ENCODE measurements at places on chromosomes 2 and 18. TPM values are rescaled to one million over a fixed set of nuclear protein-coding genes. Genes with fewer than 3 reads are reported as not detected.

Gene RGPD3
- 0.07 TPM for total RNA-seq

Gene MAPRE3
- 6.2 TPM for total RNA-seq

Gene DSG1
- not detected for total RNA-seq

GRCh38 chr2:31271851-31272267 is 37.9 kb downstream of the EHD3 start:
- H3K27me3 ChIP-seq = no peaks in the 10 kb centered on the region
- no peak for DNase-seq
- H3K4me1 ChIP-seq = no peaks in the 10 kb centered on the region
- H3K4me3 ChIP-seq = no peak overlapping the region

Gene CTIF
- 17.6 TPM for total RNA-seq

GRCh38 chr18:73756256-73757091 is 391.2 kb downstream of the FBXO15 start:
- H3K4me1 ChIP-seq = peaks cover 15% of the 10 kb centered on the region
- H3K4me3 ChIP-seq = no peak overlapping the region
- H3K36me3 ChIP-seq = no peaks in the 10 kb centered on the region
- H3K27me3 ChIP-seq = no peaks in the 10 kb centered on the region
